ENCODE measurements at places on chromosomes 3 and 15. TPM values are rescaled to one million over a fixed set of nuclear protein-coding genes. Genes with fewer than 3 reads are reported as not detected.

DNA sequence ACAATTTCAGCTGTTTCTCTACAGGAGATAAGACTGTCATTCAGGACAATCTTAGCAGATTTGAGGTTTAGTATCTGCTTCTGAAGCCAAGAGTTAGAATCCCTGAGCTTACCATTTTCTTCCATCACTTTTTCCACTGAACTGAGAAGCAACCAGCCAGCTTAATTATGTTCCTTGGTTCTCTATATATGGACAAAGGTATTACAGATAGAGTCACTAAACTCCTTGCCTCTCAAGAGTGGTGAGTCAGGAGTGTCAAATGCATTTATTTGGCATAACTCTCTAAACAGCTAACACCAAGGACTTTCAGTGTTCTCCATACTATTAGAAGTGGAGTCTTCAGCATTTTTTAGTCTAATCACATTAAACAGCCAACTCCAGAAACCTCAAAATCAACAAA lies 239.3 kb downstream of the ALCAM start:
- no peak for DNase-seq

- no peak for DNase-seq
Observed at GRCh38 chr3:12648384-12648959, 15.4 kb downstream of the RAF1 start.

DNA sequence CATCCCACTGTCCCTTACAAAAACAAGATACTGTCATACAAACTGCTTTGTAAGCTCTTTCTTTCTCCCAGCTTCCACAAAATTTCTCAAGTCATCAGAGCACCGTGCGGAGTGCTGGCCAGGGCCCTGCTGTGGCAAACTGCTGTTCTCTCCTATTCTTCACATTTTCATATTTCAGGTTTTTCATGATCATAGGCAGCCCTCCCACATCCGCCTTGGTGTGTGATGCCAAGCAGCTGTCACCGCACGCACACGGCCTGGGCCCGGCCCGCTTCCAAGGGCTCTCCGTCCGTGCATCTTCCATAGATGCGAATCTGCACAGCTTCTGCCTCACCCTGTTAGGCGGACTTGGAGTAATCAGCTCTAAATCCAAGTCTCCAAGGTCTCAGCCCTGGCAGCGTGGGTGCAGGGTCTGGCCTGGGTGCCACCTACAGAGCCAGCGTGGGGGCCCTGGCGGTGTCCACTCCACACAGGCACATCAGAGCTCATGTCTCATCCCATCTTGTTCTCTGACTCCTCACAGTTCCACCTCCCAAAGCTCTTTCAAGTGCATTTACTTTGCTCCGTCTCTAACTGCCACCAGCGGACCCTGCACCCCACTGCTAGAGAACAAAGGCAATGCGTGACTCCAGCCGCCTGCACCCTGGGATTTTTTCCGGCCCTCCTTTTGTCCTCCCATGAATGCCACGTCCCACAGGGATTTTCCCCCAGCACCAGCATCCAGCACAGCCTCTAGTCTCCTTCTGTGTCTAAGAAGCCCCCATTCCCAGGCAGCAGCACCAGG lies 27.2 kb downstream of the CYFIP1 start:
- DNase-seq: peak; percentile 76

DNA sequence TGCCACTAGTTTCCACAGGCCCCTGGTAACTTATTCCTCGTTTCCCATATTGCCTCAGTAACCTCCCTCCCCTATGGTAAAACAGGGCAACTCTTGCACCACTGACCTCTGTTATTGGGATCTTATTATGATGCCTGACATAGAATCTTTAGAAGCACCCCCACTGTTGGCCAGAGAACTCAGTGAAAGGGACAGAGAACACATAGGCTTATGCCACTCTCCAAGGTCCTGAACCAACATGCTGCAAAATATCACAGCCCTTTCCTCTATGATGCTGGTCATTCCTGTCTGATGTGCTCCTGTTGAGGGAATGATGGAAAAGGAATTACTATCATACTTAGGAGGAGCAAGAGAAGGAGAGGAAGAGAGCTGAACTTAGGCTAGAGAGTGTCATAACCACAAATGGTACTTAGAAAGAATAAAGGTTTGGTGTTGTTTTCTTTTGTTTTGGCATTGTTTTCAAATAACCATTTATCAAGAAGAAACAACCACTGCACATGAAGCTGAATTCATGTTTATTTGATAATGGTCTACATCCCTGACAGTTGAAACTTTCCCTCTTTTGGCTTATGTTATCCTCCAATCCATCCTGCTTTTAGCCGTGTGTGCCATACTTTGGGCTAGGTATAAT lies 330.2 kb downstream of the EPHB1 start:
- peak; percentile 48 for DNase-seq

- no peak for DNase-seq
Observed at GRCh38 chr15:48442011-48442410, 110.8 kb downstream of the DUT start.

DNA sequence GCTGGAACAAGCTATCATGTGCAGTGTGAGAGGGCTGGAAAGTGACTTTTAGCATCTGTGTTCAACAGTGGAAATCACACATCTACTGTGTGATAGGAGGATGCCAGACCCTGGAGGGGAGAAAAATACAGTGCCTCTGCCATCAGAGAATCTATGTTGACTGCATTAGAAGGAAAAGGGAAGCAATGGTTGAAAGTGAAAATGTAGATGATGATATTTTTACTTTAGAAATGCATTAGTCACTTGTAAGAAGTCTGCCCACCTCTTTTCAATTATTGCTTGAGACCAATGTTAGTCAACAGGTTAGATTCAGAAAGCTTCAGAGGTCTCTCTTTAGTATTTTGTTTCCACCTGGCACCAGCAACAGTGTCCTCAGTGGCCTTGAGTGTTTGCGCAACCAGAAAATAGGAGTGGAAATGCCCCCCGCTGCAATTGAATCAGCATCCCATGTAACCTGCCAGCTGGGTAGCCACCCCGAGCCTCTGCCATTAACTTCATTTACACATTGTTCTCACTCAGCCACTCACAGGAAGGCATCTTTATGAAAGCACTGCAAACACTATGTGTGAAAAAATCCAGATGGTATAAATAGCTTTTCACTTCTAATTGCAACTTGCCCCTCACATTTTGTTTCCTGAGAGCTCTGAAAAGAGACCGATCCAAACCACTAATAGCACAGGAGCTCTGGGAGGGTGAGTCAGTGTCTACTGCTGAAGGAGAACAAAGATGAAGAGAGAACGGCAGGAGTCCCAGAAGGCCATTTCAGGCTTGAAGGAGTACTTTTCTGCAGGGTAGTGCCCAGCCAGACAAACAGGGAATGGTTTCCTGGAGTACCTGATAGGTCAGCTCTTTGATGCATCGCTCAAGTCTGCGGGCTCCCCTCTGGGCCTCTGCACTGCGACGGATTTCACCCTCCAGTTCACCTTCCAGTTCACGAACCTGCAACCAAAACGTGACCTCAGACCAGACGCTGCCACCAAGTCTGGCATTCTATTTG lies 92.1 kb downstream of the HHLA2 start:
- DNase-seq: peak; percentile 18

GRCh38 chr3:44885618-44886017 lies 11.2 kb downstream of the TGM4 start:
- peak; percentile 91 for DNase-seq

DNA sequence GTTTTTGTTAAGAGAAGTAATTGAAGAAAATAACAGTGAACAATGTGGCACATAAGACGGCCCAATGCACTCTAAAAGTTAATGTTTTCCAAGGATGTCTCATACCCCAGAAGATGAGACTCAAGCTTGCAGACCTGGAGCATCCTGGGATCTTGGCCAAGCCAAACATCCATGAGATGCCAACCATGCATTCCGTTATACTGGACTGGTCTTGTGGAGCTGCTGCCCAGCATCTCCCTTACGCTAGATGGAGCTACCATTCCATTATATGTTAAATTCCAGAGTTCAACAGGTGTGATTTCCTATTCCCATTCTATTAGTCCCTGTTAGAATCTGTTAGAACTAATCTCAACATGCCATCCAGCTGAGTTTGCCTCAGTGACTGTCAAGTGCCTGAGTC lies 181.8 kb downstream of the PDCD6IP start:
- peak; percentile 81 for DNase-seq

GRCh38 chr3:54878145-54878544 lies 49.7 kb downstream of the LRTM1 start:
- DNase-seq: no peak

GRCh38 chr3:126954141-126954842 lies 28.6 kb upstream of the PLXNA1 start:
- no peak for DNase-seq

ABI3BP gene
- 76.1 TPM for total RNA-seq

CHRNA7 gene
- 0.16 TPM for total RNA-seq

Data from myocyte (in vitro differentiated cells).